Activated CD4-positive, alpha-beta T cell treated with anti-CD3 and anti-CD28 coated beads for 4 hours (primary cell): ENCODE measurements at places on chromosomes 1 and 21.

DNA sequence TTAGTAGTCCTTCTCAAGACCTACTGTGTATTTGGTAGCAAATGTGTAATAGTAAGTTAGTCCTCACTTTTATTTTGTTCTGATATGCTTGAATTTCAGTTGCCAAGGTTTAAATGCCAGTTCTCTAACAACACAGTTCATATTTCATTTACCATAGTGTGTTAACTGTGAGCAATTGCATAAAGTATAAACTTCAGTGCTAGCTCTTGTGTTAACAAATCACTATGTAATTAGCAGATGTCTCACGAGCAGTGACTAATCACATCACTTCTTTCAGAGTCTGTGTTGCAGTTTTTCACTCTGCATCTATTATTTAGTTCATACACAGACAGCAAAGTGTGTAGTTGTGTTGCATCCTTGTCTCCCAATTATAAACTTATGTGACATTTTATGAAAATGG lies 47.8 kb downstream of the ZMYM4 start:
- no peak for DNase-seq

DNA sequence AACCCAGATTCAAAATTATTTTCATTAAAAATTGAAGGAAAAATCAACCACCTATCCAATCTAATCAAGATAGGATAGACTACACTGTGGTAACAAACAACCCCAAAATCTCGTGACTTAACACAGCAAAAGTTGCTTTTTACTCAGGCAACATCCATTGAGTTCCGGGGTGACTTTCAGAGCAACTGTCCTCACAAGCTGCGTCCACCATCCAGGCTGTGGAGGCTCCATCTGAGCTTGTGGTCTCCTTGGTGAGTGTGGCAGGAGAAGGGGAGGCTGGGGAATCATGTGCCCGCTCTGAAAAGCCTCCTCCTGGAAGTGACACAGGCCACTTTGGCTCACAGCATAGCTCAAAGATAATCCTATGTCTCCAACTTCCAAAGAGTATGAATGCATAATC lies 52.4 kb downstream of the CD2 start:
- no peak for DNase-seq

DNA sequence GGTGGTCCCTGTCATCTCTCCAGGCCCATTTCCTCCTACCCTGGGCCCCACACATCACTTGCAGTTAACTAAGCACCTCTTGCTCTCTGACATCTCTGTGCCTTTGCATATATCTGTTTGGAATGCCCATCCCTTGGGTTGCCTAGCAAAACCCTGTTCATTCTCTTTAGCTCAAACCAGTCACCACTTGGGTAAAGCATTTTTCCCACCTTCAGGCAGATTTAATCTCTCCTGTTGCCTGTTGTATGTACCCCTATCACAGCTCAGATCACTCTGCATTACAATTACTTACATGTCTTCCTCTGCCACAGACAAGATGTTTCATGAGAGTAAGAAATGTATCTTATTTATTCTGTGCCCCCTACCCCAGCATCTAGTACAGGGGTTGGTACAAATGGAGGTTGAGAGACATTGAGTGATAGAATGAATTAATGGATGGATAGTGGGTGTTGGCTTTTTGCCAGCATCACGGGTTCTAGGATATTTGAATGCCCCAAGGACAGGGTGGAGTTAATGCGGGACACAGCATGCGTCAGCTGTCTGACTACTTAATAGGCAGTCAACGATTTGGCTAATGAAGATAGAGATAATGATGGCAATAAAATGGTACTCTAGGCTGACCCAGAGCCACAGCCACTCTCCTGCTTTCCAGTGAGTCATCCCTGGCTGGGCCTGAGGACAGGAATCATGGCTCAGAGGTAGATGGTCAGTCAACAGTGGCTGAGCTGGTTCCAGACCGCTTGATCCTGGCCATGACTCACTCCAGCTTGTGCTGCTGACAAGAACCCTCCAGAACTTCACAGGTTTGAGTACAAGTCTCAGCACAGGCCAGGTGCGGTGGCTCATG lies 6.5 kb downstream of the NR0B2 start:
- no peak for DNase-seq

DNA sequence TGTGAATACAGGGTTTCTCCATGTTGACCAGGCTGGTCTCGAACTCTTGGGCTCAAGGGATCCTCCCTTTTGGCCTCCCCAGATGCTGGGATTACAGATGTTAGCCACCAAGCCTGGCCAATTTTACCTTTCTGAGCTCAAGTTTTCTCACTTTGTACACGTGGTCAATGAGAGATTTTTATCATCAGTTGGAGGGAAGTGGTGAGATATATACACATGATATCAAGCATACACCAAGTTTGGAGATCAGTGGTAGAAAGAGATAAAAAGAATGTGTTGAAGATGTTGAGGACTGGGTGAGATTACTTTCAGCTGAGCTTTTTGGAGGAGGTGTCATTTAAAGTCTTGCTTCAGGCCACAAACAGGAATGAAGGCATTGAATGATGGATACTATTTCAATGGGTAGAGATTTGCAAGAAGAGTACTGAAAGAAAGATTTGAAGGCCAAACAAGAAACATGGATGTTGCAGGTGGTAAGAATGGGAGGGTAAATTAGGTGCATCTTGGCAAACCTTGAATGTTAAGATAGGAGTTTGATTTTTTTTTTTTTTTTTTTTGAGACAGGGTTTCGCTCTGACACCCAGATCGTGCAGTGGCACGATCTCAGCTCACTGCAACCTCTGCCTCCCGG lies 3.0 kb upstream of the SESN2 start:
- DNase-seq: no peak

DNA sequence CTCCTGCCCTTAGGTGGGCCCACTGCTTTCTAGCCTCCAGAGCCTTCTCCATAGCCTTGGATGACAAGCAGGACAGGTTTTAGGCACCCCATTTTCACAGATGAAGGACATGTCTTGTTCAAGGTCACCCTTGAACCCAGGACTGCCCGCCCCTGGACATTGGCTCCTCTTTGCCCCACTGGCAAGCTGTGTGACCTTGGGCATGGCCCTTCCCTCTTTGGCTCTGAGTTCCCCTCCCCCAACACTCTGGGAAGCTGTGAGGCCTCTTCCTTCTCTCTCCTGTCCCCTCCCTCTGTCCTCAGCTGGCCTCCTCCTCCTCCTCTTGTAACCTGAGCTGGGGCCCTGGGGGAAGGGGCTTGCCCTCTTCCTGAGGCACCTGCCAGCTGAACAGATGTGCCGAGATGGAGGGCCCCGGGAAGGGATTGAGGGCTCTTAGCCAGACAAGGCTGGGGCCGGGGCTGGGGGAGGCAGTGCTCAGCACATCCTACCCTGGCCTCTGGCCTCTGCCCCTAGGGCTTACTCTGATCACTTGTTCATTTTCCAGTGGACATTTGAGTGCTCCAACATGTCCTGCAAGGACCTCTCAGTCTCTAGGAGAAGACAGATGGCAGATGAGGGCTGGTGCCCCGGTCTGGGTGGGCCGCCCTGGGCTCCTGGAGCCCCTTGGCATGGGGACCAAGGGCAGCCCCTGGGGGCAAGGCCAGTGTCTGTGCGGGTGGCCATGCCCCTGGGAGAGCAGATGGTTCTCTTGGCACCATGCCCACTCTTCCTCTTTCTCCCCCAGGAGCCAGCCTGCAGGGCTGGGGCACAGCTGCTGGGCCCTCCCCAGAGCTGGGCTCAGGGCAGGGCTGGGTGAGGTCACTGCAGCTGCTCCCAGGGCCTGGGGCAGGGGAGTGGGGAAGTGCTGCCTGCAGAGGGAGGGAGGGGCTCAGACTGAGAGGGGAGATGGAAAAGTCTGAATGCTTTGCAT lies 10.7 kb downstream of the FOXO6 start:
- DNase-seq: no peak

GRCh38 chr1:191993549-191993948 lies 164.7 kb upstream of the RGS18 start:
- DNase-seq: no peak

GRCh38 chr1:102120910-102121309 lies 124.2 kb upstream of the OLFM3 start:
- DNase-seq: no peak

GRCh38 chr1:119204197-119204960 lies 63.9 kb upstream of the WARS2 start:
- no peak for DNase-seq

GRCh38 chr1:198788561-198789064 lies 149.8 kb downstream of the PTPRC start:
- no peak for DNase-seq

GRCh38 chr21:44298301-44298700 lies 1.6 kb upstream of the PFKL start:
- DNase-seq: no peak

DNA sequence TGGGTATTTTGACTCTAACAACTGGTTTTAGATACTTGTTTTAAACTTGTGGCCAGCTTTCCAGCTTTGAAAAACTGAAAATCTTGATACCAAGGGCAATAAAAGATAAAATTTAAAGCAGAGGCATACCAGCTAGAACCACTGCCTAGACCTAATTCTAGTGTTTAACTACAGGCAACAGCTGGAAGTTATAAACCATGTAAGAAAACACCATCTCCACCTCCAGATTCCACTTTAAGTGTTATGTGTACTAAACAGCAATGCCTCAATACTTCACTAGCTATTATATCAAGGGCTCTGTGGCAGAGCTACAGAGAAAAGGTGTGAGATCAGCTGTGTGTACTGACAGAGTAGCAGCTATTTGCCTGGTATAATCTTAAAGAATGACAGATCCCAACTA lies 69.5 kb downstream of the LPAR3 start:
- DNase-seq: no peak

DNA sequence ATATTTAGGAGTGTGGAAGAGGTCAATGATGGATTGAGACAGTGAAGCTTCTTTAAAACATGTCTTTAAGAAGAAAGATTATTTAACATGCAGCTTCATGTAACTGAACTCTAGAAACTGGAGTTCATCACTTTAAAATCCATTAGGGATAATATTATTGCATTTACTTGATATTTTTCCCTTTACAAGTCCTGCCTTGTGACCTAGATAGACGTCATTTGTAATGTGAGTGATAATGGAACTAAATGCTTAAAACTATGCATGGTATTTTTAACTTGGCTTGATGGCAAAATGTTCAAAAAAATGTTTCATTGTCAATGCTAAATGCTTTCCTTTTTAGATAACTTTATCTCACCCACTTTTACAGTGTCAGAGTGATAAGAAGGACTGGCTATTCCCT lies 723.7 kb downstream of the RWDD3 start:
- DNase-seq: no peak

DNA sequence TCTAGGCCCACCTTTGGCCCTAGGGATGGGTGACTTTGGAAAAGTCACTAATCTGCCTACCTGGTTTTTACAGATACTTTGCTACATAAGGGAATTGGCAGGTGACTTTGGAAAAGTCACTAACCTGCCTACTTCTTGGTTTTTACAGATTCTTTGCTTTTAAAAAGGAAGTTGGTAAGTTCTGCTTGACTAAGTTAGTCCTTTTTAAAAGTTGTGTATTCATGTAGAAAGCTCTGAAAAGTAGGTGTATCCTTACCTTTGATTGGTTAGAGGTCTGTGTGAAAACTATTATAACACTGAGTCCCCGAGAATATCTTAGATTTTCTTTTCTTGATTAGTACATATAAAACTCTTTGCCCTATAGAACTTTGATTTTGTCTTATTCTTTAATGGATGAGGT lies 12.4 kb downstream of the ATF6 start:
- no peak for DNase-seq

DNA sequence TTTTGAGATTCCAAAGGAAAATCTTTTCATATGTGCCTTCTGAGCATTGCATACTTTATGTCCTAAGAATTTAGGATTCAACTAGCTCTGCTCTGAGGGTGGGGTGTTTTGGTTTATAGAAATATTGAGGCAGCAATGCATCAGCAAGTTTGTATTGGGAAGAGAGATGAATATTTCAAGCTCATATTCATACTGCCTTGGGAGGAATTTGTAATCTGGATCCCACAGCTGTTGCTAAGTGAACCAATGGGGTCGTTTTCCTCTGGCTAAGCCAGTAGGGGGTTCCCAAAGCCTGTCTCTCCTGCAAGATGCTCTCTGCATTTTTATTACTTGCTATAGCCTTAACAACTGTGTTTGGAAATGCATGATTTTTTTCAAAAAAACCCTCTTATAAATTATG lies 130.6 kb downstream of the SNX7 start:
- DNase-seq: no peak

GRCh38 chr1:184422490-184423233 lies 35.8 kb downstream of the C1orf21 start:
- DNase-seq: no peak

DNA sequence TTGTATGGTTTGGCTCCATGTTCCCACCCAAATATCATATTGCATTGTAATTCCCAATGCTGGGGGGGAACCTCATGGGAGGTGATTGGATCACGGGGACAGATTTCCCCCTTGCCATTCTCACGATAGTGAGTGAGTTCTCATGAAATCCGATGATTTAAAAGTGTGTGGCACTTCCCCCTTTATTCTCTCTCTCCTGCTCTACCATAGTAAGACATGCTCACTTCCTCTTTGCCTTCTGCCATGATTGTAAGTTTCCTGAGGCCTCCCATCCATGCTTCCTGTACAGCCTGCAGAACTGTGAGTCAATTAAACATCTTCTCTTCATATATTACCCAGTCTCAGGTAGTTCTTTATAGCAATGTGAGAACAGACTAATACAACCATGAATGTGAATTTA lies 211.6 kb upstream of the NR5A2 start:
- no peak for DNase-seq

DNA sequence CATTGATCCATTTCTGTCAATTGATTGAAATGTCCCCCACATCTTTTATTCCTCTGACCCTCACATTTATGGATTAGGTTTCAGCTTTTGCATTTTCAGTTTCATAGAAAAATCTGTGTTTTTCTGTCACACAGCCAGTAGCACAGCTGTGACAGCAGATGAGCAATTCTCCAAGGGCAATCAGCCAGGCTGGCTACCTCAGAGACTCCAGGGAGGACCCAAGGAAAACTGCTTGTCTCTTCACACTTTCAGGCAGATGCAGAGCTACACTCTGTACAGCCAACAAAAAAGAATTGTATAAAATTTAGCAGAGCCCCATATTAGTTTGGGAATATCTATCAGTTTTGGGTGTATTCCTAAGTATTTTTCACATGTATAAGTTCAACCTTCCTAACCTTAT lies 257.2 kb downstream of the LRRC7 start:
- DNase-seq: no peak

- DNase-seq: no peak
These were observed 72.9 kb downstream of the UCHL5 start for GRCh38 chr1:192986110-192986747.

DNA sequence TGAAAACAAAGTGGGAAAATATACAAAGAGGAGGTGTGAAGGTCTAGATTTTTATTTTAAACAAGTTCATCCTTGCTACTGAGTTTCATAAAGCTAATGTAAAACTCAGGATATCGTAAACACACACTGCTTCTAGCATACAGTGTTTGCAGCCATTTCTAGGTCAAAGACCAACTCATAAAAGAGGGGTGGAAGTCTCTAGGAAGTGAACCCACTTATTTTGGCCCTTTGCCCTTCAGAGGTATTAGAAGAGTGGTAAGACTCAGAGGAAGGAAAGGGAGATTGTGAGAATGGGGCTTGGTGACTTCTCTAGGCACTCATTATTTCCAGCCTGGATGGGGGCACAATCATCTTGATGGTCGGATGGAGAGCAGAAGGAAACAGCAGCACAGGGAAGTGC lies 91.2 kb downstream of the TNFSF18 start:
- DNase-seq: no peak

- DNase-seq: no peak
These were observed at the start of gene OPTC for GRCh38 chr1:203493901-203494300. Gene OPTC (plus strand): TSS chr1:203494153. CDS start chr1:203496006, 1,853 bp downstream.

- DNase-seq: no peak
These were observed 18.4 kb upstream of the RCAN3 start for GRCh38 chr1:24484199-24484598.

- DNase-seq: no peak
These were observed 45.3 kb downstream of the HENMT1 start for GRCh38 chr1:108615544-108615943.

GRCh38 chr1:125065821-125066180 lies 3881.0 kb downstream of the SRGAP2C start:
- DNase-seq: no peak
